ENCODE measurements at places on chromosomes 6 and 20. TPM values are rescaled to one million over a fixed set of nuclear protein-coding genes. Genes with fewer than 3 reads are reported as not detected.

Gene HS3ST5
- not detected for total RNA-seq

Gene MUCL3
- 0.09 TPM for total RNA-seq

DNA sequence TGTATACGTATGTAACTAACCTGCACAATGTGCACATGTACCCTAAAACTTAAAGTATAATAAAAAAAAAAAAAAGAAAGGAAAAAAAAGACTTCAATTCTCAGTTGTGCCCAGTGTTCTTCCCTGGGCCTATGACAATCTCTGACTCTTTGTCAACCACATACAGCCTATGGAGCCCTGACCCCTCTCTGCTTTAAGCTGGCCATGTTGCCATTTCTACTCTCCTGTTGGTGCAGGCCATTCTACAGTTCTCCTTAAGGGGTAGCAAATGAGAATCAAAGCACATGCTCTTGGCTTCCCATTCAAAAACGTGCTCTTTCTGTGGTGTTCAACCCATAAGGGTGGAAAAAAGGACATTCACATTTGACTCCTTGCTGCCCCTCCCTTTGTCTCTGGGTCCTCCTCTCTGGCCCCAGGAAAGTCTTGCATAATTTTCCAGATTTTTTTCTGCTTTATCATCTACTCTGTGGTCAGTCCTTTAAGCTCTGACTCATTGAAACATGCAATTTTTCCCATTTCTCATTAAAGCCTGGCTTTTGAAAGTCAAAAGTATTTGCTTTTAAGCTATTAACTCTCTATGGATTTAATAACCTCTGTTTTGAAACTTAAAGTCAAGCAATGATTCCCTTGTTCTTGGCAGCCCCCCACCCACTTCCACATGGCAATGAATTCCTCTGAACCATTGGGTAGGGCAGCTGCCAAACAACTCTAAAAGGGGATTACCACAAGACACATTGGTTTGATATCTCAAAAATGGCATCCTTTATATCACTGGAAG is 208.6 kb upstream of the MCHR2 start:
- H3K27ac ChIP-seq = no peak overlapping the region
- no peak overlapping the region for H3K4me3 ChIP-seq
- no peak for DNase-seq
- H3K27me3 ChIP-seq = no peaks in the 10 kb centered on the region

DNA sequence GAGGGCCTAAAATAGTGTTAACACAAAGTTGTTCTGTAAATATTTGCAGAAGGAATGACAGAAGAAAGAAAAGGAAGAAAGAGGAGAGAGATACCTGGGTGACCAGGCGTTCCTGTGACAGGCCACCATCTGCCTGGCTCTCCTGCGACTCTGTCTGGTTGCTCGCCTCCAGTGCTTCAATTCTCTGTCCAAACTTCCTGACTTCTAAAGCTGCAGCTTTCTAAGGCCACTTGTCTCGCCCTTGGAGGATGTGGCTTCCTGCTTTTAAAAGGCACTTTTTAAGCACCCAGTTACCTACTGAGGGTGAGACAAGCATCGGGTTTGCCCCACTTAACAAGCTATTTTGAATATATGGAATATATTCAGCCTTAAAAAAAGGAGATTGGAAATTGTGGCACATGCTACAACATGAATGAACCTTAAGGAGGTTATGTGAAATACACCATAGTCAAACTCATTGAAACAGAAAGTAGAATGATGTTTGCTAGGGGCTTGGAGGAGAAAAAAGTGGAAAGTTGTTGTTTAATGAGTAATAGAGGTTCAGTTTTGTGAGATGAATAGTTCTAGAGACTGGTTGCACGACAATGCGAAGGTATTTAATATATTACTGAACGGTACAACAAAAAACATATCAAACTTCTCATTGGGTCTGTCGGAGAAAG is 32.8 kb downstream of the VIP start:
- H3K36me3 ChIP-seq = no peaks in the 10 kb centered on the region
- DNase-seq = no peak
- no peaks in the 10 kb centered on the region for H3K4me1 ChIP-seq
- no peak overlapping the region for H3K4me3 ChIP-seq
- H3K27ac ChIP-seq = no peak overlapping the region

DNA sequence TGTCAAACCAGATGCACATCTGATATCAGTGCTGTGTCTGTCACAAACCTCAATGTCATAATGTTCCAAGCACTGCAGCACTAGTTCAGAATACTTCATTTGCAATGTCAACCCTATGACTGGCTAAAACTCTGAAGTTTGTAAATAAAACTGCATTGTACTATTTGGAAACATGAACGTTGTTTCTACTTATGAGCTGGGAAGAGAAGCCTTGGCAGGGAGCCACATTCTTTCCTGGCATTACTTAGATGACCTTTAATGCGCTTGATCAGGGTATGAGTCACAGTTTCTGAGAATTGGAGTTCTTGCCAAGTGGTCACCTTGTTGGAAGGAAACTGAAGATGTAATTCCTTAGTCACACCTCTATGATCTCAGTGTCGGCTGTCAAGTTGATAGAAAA is 664.8 kb upstream of the MMS22L start:
- DNase-seq = no peak
- H3K4me1 ChIP-seq = no peaks in the 10 kb centered on the region
- H3K27ac ChIP-seq = no peak overlapping the region
- H3K4me3 ChIP-seq = no peak overlapping the region
- no peaks in the 10 kb centered on the region for H3K27me3 ChIP-seq

Data from activated T-cell treated with anti-CD3 and anti-CD28 coated beads, Interleukin-2, amount 50 U/mL, for 72 hours (primary cell).